ENCODE measurements at places on chromosomes 3 and 15.

DNA sequence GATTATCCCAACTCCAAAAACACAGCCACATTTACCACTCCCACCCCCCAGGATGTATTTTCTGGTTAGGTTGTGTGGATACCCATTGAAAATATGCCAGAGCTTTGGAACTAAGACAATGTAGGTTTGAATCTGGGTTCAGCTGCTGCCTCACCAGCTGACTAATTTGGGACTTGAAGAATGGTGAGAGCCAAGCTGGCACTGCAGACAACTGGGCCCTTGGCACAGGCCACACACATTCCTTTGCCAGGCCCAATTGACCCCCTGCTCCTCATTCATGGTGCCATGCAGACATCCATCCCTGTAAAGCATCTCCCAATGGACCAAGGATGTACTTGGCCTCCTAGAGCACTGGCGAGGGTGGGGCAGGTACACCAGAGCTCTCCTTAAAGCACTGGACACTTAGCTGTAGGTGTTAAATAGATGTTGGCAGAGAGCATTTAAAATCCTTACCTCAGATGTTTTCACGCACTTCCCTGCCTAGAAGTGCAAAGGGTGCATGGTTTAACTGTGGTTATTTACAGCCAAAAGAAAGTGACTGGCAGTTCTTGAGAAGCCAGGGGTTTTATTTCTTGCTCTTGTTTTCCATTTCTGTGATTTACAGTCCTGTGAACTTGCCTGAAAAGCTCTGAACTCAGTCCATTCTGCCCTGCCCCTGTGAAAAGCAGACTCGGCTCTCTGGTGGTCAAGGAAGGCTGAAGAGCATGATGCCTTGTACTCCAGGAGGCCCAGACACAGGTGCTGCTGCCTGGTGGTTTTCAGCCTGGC lies 138.5 kb downstream of the CLSTN2 start:
- DNase-seq = no peak

GRCh38 chr3:30696403-30696819 lies 90.0 kb downstream of the TGFBR2 start:
- DNase-seq = no peak

DNA sequence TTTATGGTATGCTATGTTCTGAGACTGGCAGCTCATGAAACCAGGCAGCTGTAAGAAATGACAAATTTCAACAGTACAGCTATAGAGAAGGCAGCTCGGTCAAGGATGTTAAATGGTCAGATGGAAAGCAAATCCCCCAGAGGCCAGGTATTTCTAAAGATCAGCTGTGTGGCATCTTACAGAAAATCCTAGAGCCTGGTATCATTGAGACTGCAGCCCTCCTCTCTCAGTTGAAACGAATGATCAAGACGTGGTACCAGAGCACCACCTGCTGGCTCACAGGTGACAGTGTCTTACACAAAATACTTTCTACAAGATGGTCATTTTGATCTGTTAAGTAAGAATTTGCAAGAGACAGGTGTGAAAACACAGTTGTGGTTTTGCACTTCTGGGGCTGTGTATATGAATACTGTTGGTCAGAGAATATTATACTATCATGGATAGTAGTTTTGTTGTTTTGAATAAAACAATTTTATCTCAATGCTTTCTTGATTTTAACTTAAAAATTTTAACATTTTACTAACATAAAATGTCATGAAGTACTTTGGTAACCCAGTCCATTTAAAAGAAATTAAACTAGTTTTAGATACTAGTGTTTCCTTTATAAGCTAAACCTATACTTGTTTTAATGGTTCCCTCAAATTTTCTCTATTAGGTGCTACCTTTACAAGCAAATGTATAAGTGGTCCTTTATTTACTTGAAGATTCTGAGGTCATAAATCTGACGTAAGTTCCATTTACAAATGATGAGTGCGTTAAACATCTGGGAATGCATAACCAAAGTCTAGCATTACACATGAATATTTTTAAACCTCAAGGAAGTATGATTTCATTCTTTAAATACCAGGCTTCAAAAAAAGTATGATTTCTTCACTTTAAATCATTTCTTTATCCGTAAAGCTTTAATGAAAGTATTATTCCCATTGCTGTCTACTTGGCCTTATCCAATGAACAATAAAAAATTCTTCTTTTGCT lies 121.8 kb downstream of the PDZRN3 start:
- DNase-seq = peak; percentile 26

DNA sequence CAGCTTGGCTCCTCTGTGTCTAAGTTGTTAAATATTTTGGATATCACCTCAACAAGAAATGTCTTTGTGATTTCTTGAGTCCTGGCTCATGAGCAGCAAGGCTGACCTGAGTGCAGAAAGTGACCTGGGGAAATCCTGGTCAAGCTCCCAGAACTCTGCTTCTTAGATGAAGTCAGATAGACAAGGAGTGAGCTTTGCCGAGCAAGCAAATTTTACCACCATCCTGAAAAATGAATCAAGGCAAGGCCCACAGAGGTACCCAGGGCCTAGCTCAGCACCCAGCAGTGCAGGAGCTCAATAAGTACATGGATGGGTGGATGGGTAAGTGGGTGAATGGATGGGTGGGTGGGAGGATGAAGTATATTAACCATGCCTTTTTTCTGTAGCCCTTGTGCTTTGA lies 291.8 kb downstream of the UACA start:
- no peak for DNase-seq

GRCh38 chr15:32857732-32858131 lies 139.9 kb downstream of the GREM1 start:
- no peak for DNase-seq

- no peak for DNase-seq
These were observed 135.3 kb upstream of the LMCD1 start for GRCh38 chr3:8366219-8366810.

DNA sequence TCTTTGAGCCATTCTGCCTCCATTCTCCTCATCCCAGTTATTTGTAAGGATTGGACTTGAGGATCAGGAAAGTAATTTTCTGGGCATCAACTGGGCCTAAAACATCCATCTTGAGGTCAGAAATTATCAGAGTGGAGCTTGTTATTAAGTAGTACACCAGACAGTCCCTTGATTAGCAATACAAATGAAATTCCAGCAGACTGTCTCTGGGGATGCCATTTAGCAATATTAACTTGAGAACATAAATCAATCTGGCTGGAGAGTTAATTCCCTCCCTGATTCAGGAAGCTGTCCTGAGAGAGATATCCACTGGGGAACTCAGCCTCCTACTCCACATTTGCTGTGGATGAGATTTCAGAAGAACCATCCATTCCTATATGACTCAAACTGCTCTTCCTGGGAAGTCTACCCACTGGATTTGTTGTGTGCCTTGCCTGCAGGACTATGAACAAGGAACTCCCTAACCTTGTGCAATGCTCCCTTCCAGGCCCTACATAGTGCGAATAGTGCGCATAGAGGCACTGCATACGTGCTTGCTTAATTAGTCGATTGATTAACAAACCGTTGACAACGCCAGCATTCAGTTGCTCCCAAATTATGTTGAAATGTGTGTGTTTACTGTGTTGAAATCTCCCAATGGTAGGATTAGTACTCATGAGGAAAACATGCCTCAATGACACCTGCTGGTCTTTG lies 36.1 kb upstream of the MTMR14 start:
- DNase-seq = no peak

- DNase-seq = no peak
These were observed 40.3 kb upstream of the ZNF385D start for GRCh38 chr3:21791356-21791755.

- no peak for DNase-seq
These were observed 56.0 kb downstream of the SEMA3G start for GRCh38 chr3:52388933-52389332.

- DNase-seq = no peak
These were observed 14.1 kb downstream of the ATP2C1 start for GRCh38 chr3:130907966-130908365.

DNA sequence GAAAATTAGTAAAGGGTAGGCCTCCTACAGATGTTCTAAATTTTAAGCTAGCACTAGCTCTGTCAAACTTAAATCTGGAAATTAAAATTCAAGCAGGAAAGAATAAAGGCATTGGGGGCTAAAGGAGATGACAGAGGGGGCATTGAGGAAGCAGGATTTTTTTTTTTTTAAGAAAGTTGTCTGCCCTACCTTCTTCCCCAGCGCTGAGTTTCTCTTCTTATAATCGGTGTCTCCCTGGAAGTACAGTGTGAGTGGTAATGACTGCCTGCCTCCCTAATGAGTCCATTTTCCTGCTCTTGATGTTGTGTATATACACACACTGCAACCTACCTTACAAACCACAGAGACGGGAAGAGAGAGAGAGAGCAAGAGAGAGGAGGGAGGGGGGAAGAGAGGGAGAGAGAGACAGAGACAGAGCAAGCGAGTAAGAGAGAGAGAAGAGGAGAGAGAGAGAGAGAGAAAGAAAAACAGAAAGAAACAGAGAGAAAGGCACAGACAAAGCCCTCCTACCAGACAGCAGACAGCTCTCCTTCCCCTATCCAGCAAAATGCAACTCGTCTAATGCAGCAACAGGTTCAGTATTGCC lies 47.0 kb downstream of the ZBTB20 start:
- DNase-seq = no peak

DNA sequence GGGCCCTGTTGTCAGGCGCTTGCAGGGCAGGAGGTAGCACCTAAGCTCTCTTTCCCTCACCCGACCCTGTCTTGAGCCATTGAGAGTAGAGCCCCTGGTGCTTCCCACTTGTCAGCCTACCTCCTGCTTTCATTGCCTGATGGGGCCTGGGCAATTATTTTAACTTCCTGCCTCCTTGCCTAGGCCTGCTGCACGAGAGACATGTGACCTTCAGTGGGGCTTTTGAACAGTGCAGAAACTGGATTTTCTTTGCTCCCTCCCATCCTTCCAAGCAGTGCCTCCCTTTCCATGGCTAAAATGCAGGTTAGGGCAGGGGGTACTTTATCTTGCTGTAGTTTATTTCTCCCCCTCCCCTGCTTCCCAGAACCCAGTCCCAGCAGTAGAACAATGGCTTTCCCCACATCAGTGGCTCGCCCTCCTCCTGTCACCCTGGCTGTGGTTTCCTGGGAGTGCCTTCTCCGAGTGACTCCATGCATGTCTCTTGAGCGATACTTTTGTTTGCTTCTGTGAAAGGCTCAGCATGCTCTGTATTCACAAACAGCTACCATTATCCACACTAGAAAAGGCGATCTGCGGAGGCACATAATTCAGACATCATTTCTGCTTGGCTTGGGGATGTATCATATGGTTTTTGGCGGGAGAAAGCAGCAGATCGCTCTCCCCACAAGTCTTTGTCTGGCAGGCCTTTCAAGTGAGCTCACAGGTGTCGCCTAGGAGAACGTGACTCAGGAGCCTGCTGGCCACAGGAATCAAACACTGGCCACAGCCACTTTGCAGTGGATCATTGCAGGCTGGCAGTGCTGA lies 24.1 kb downstream of the PDIA5 start:
- no peak for DNase-seq

DNA sequence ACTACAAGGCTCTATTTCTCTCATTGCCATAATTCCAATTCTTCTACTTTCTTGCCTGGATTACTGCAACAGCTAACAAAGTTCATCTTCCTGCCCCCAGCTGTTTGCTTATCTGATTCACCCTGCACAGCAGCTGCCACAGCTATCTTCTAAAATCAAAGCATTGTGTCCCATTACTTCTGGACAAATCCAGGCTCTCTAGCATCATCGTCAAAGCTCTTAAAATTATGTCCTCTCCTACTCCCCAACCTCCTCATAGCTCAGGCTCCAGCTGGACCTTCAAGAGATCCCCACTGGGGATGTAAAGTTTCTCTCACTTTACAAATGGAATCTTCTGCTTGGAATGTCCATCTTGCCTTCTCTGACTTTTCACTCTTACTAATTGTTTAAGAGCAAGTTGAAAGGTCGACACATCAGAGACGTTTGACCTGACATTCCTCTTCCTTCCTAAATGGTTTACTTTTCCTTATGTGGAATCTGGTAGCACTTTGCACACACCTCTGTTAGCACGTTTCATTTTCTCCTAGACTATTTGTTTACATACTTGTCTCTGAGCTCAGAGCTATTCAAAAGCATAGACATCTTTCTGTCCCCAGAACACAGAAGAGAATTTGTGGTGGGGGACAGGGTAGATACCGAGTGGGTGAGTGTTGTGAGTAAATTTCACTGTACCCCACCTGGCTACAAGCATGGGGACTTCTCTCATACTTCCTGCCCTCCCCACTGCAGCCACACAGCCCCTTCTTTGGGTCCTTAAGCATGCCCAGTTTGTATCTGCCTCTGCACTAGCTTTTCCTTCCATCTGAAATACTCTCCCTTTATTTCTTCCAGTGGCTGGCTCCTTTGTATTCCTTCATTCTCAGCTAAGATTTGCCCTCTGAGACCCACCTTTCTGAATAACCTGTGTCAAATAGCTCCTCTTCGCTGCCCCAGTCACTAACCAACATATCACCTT lies 77.9 kb downstream of the SERPINI1 start:
- no peak for DNase-seq

- DNase-seq = no peak
These were observed 49.4 kb downstream of the ITGB5 start for GRCh38 chr3:124837730-124838186.

- no peak for DNase-seq
These were observed 55.6 kb downstream of the CGGBP1 start for GRCh38 chr3:88003115-88003755.

GRCh38 chr3:105899516-105899915 lies 30.7 kb upstream of the CBLB start:
- DNase-seq = no peak

DNA sequence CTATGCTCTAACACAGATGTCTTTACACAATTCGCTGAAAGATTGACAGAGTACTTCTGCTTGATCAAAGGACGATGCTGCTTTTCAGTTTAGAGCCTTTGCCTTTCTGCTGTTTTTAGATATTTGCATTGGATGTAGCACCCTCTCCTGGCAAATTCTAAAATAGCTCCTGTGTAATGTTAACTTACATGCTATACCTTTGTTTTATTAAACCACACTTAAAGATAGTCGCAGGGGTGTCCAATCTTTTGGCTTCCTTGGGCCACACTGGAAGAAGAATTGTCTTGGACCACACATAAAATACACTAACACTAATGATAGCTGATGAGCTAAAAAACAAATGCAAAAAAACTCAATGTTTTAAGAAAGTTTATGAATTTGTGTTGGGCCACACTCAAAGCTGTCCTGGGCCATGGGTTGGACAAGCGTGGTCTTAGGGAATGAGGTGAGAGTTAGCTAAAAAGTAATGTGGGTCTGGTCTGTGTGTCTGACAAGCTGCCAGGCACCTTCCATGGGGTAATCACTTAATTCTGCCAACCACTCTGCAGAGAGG lies 62.9 kb downstream of the ATG7 start:
- no peak for DNase-seq

DNA sequence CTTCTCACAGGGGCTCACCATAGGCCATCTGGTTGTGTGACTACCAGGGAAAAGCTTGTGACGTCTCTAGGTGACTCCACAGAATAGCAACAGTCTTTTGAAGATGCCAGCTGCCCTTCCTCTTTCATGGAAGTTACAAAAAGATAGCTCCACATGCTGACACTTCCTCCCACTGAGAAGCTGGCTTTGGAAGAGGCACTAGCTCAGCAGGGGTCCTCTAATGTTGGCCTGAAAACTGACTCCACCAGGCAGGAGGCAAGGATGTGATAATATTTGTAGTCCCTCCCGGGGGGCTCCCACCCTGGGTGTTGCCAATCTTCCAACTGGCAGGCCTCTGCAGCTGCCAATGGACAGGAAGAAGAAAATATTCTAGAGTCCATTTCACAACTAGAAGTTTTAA lies 343.5 kb downstream of the NEK10 start:
- no peak for DNase-seq

- no peak for DNase-seq
These were observed 483.2 kb downstream of the RBMS3 start for GRCh38 chr3:29764041-29764440.
